ENCODE measurements at places on chromosomes 1 and 21.

DNA sequence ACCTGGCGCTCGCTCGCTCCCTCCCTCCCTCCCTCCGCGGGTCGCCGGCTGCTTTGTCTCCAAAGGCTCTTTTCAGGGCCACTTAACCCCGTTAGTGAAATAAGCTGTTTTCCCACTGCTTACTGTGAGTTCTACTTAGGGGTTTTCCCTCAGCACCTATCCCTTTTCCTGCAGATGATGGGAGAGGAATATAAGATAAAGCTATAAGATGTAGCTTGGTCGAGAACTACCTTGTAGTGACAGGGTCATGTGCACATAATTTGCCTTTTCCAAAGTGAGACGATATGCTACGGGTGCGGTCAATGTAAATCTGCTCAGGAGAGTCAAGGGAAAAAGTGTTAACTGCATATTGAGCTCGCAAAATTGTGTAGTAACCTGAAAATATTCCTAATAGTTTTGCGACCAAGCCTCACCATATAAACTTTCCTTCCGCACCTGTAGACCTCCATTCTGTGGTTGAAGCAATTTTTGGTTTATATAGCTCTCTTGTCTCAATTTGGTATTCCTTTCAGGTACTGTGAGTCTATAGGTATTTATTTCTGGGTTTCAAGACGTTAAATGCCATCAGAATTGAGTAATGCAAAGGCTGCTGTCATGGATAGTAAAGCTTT, 55.8 kb upstream of the BOLA1 start:
- DNase-seq, result peak; percentile 23

GRCh38 chr1:165816826-165817497, 10.5 kb upstream of the UCK2 start:
- no peak for DNase-seq

DNA sequence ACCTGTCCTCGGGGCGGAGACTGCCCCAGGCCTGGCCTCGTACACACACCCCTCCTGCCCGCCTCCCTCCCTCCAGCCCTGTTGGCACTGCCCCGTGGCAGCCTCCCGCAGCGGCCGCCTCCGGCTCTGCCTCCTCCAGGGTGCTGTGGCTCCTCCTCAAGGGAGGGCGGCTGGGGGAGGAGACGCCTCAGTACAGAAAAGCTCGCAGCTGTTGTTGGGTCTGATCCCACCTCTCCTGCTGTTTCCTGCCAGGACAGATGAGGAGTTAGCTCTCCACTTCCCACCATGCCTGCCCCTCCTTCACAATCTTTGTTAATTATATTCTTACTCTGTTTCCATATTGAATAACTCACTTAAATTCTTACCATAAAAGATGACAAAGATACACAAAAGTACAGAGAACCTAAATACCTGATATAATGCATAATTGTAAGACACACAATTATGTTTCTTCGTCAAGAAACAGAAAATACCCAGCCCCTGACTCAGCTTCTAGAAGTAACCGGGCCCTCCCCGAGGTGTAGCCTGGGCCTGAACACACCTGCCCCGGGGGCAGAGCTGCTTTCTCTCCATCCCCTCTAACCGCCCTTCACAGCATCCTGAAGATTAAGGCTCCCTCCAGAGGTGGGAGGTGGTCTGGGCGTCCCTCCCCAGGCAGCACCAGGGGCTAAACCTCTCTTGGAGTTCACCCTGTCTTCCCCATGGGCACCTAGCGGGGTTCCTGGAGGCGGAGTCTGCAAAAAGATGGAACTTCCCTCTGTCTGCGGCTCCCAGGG, 30.6 kb upstream of the COL6A1 start:
- no peak for DNase-seq

GRCh38 chr21:45111703-45112102, 37.3 kb downstream of the ADARB1 start:
- no peak for DNase-seq

DNA sequence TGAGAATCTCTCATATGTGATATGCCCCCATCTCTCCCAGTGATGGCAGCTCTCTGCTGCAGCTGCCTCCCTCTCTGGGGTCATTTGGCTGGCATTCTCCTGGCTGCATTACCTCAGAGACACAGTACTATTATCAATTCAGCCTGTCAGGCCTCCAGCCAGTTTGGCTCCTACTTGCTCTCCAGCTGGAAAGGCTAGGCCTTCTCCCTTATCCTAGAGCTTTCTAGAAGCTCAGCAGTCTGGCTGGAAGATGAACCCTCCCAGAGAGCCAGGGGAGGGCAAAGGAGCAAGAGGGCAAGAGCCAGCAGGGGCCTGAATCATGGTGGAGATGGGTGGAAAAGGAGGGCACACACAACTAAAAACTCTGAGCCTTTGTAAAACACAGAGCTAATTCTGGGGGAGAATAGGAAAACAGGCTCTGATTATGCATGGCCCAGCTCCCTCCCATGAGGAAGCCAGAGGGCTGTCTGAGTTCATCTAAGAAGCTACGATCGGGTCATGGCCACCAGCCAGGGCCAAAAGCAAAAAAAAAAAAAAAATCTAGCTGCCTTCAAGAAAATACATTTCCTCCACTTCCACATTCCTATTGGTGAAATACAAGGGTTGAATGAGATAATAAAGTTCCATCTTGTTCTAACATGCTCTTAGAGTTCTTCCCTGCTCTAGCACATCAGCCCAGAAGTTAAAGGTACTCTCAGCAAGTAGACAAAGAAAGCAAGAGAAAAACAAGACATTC, 8.8 kb downstream of the LAMB3 start:
- DNase-seq, result peak; percentile 28

DNA sequence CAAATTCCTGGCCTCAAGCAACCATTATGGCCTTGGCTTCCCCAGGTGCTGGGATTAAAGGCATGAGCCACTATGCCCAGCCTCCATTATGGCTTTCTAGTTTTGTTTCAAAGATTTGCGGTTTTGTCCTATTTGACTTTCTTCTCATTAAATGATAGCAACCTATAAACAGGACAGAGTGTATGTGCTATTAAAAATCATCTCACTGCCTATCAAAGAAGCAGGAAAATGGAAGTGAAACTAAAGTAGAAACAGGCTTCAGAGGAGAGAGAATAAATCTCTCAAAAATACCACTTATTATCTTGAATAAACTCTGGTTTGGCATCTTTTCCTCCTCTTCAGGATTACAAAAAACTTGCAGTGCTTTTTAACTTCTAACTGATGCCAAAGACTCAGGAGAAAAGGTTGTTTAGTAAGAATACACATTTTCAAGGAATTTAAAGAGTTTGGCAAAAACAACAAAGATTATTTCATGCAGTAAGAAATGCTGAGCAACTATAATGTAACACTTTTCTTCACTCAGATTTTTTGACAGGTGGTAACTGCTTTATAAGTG, 28.7 kb downstream of the ACBD3 start:
- no peak for DNase-seq

DNA sequence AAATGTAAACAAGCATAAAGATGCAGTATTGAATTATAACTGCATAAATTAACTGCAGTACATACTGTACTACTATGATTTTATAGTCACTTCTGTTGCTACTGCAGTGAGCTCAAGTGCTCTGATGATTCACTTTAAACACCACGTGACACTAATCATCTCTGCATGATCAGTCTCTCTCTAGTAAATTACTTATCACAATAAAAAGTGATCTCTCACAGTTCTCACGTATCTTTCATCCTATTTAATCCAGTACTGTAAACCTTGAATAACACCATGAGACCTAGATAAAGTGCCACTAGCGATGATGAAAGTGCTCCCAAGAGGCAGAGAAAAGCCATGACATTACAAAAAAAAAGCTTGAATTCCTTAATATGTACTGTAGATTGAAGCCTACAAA, 1242.0 kb downstream of the AMY1C start:
- no peak for DNase-seq

DNA sequence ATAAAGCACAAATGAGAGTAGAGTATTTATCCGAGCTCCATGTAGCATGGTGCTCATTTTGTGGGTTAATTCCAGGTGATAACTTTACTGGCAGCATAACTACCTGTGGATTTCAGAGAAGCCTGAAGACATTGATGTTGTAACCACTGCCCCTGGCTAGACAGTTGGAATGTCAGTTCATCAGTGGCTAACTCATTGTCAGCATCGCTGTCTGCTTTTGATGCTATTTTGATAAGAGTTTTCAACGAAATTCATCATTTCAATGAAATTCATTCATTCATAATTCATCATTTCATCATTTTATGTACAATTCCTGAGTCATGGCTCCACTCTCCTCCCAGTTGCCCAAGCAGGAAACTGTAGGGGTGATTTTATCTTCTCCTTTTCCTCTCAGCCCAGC, 34.4 kb downstream of the HSD3B1 start:
- DNase-seq, result no peak

GRCh38 chr1:235892734-235893413, 26.2 kb upstream of the LYST start:
- DNase-seq, result no peak

DNA sequence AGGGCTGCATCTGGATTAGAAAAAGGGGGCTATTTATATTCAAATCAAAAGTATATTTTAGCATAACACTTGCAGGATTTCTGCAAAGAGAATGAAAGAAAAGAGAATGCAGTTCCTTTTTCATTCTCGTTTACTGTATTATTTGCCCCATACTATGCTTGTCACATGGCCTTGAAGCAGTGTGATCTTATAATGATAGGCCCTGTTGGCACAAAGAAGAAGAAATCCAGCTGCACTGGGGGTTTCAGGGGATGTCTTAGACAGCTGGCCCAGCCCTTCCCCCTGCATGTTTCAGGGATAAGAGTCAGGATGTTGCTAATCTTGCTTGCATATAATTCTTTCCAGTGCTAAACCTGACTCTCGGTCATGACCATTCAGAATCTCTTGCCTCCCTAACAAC, 369.5 kb downstream of the SEC16B start:
- DNase-seq, result no peak

DNA sequence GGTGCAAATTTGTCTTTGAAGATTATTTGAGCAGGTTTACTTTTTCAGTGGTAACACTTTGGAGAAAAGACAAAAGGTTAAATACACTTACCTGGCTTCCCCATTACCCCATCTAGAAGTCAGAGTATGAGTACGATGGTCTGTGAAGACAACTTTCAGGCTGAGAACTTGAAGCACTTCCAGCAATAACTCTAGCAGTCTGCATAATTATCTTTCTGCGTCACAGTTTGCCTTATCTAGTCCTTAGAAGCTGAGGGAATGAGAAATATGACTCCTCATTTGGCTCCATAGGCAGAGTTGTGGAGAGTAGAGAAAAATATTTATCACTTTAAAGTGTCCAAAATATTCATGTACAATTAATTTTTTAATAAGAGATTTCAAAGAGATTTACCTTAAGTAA, 323.4 kb upstream of the CAMK1G start:
- no peak for DNase-seq

GRCh38 chr1:182575540-182576149, 13.4 kb downstream of the RNASEL start:
- no peak for DNase-seq

- no peak for DNase-seq
Measured at GRCh38 chr1:190179817-190180216, 297.8 kb downstream of the BRINP3 start.

Data from dermis microvascular lymphatic vessel endothelial cell (primary cell).